ENCODE measurements at places on chromosomes 13 and 19.

DNA sequence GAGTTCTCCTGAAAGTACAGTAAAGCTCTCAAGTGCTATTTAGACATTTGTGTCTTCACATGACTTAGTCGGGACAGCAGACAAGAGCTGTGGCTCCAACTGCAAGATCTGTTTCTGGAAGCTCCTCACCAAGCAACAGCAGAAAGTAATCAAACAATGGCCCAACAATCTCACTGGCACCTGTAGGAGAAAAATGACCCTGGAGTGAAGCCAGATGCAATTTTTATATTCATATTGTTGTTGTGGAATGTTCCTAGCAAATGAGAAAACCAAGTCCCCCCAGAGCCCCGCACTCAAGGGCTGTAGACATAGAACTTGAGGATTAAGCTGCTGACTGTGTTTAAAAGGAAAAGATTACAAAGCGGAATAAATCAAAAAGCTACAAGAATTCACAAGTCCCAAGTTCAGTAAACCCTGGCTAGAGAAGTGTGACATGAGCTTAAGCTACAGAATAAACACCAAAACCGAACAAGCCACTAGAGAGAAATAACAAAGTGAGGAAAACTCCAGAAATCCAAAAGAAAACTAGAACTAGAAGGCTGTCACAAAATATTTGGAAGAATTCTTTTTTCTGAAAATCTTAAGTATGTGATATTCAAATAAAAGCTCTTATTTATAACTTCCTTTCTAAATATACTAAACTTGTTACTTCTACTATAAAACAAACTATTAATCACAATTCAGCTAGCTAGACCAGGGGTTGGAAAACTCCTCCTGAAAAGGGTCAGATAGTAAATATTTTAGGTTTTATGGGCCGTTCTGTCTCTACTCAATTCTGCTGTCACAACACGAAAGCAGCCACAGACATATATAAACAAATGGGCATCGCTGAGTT is 454.5 kb downstream of the SUCLA2 start:
- no peak for DNase-seq

DNA sequence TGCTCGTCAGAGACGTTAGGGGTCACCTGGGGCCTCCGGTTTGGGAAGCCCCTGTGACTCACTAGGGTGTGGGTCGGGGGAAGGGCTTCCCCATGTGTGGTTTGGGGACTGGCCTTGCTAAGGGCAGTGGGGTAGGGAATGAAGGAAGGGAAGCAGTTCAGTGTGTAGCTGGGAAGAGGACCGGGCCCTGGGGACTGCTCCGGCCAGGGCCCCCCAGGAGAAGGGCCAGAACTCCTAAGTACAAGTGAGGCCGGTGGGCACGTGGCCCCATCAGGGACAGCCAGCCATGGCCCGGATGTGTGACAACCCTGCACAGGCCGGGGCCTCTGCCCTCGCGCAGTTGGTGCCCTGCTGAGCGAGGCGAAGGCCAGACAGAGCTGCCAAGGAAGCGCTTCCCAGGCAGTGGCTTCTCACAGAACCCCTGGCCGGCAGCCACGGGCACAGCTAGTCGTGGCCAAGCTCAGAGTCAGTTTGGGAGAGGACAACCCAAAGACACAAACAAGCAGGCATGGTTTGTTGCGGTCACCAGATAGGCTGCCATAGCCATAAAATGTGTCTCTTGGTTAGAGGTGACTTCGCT is 25.7 kb downstream of the TEX29 start:
- DNase-seq: no peak

- DNase-seq: no peak
Observed at GRCh38 chr13:70703755-70704154, 595.5 kb upstream of the KLHL1 start.

GRCh38 chr19:47489072-47489914 is 5.3 kb upstream of the KPTN start:
- no peak for DNase-seq

- no peak for DNase-seq
Observed at GRCh38 chr19:50959731-50960500, 7.1 kb upstream of the KLK5 start.

GRCh38 chr13:71727662-71728061 is 139.3 kb downstream of the DACH1 start:
- no peak for DNase-seq

DNA sequence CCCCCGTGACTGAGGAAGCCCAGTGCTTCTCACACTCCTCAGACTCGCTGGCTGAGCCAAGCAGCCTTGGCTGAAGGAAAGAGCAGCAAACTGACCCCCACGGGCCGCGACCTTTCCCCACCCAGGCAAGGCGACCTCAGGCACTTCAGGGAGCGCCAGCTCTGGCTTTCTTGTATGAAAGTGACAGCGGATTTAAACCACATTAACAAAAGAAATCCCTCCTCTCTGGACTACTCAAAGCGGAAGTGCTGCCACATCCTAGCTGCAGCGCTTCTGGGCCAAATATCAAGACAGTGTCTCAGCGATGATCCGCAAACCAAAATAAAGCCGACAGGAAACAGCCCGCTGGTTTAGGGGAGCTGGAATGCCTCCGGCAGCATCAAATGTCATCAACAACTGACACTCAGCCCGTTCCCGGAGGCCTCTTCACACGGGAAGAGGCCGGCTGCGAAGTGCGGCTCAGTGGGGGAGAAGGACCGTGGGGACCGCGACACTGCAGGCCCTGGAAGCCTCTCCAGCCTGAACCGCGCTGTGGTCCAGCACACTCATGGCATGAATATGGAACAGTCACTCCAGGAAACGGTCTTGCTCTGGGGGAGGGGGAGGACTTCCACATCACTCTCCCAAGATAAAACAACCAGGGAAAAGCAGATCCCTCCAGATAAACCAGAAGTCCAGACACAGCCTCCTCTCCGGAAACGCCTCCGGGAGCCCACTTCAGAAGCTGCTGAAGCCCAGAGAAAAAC is 1.4 kb downstream of the RASA3 start:
- peak; percentile 36 for DNase-seq

- no peak for DNase-seq
Observed at GRCh38 chr19:10074153-10074552, 12.0 kb upstream of the SHFL start.

DNA sequence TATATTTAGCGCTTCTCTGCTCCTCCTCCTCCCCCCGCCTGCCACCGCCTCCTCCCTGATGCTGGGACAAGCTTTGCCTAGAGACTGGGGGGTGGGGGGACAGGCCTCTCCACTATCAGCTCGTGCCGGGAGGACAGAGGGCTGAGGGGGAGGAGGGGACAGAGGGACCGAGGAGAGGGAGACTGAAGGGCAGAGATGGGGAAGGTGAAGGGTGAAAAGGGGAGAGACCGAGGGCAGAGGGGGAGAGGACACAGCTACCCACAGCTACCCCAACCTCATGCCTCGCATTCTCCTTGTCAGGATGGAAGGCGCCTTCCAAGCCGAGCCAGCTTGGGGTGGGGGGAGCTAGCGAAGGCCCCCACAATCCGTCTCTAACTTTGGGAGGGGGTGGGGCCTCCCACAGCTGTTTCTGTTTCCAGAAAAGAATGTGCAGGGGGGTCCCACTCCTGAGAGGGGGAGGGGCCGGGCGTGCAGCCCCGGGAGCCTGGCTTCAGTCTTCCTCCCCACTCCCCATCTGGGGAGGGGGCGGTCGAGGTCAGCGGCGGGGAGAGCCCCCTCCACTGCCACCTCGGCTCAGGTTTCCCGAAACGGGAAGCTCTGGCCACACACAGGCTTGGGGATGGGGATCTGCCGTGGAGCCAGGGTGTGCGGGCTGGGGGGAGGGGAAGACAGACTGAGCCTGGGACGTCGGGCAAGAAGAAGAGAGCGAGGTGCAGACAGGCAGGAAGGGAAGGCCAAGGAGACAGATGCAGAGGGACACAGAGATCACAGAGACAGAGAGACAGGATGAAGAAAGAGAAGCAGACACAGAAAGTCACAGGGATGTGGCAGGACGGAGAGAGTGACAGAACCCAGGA is 1.6 kb downstream of the DACT3 start:
- DNase-seq: no peak

GRCh38 chr13:113358653-113359190 is 5.2 kb downstream of the GRTP1 start:
- no peak for DNase-seq

DNA sequence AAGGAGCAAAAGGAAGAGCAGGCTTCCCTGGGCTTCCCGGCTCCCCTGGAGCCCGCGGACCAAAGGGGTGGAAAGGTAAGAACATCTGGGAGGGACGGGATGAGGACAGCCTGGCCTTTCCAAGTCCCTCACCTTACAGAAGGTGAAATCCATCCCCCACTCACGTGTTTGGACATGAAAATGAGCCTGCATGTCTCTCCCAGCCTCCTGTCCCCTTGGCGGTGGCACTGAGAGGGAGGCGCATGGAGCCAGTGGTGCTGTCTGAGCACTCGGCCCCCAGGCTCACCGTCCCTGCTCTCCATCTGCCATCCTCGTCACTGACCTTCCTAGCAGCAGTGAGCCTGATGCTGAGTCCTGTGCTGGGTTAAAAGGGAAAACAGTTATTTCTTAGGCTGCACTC is 104.2 kb downstream of the RAB20 start:
- DNase-seq: no peak

Measured in stimulated activated CD4-positive, alpha-beta T cell treated with anti-CD3 and anti-CD28 coated beads, Interleukin-1b, Interleukin-23, amount 100 ng/mL, for 1 hour (primary cell).